ENCODE measurements at places on chromosomes 6 and 20.

GRCh38 chr6:154938221-154938580 lies 56.9 kb upstream of the TIAM2 start:
- no peak for DNase-seq

DNA sequence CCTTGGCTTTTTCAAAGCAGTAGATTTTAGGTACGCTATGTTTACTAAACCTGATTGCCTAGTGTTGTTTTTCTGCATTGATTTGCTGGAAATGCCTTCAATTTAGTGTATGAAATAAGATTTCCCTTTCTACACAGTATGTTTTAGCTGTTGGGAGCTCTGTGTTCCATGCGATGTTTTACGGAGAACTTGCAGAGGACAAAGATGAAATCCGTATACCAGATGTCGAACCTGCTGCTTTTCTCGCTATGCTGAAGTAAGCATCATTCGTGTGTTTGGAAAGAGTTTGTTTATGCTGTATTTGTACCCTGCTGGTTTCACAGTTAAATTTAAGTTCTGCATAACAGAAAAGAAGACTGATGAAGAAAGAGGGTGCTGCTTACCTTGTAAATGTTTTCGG lies 1.9 kb downstream of the BTBD3 start:
- DNase-seq = no peak

GRCh38 chr6:106973018-106973835 lies 1.3 kb downstream of the CD24 start:
- DNase-seq = peak; percentile 79

- no peak for DNase-seq
Observed at GRCh38 chr20:58551631-58552030, 36.4 kb upstream of the APCDD1L start.

- no peak for DNase-seq
Observed at GRCh38 chr20:49631061-49631716, 63.3 kb upstream of the PTGIS start.

DNA sequence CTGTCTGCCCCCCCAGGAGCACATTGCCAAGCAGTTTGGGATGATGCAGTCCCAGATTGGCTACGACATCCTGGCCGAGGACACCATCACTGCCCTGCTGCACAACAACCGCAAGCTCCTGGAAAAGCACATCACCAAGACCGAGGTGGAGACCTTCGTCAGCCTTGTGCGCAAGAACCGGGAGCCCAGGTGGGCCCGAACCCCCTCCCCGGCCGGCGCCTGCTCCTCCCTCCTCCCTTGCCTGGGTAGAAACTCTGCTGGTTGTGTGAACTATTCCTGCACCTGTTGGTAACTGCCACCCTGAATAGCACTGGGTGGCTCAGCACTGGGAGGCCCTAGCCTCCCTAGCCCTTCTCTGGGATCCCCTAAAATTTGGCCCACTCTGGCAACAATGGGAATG lies 43.7 kb downstream of the UQCC2 start:
- DNase-seq = no peak

DNA sequence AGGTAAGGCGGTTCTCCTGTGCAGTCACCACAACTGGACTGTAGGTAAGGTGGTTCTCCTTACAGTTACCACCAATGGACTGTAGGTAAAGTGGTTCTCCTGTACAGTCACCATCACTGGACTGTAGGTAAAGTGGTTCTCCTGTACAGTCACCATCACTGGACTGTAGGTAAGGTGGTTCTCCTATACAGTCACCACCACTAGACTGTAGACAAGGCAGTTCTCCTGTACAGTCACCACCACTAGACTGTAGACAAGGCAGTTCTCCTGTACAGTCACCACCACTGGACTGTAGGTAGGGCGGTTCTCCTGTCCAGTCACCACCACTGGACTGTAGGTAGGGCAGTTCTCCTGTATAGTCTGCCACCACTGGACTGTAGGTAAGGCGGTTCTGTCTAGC lies 212.3 kb downstream of the TFAP2A start:
- DNase-seq = no peak

- no peak for DNase-seq
Observed at GRCh38 chr6:82333781-82334180, 29.8 kb upstream of the TPBG start.

GRCh38 chr20:32707691-32708581 lies 34.2 kb upstream of the C20orf203 start:
- DNase-seq = no peak

DNA sequence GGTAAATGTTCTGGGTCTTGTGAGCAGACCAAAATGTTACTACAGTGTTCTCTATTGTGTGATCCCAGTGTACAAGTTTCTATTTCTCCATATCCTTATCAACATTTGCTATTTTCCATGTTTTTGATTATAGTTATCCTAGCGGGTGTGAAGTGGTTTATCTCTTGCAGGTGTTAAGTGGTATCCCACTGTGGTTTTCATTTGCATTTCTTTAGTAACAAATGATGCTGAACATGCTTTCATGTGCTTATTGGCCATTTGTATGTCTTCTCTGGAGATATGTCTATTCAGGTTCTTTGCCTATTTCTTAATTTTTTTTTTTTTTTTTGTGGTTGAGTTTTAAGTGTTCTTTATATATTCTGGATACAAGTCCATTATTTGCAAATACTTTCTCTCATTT lies 35.5 kb downstream of the NSFL1C start:
- no peak for DNase-seq

DNA sequence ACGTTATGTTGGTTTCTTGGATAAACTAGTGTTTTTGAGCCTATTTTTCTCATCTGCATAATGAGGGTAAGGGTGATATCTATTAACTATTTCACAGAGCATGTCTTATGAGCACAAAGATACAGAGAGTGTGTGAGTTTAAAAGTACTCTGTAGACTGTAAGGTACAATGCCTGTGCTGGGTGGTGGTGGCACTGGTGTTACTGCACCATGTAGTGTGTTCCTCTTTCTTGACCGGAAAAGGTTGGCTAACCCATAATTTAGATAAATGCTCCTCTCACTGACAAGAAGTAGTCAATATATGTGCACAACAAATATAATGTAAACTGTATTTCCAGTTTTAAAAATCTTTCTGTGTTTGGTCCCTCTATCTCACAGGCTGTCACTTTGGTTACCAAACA lies 116.2 kb upstream of the MMS22L start:
- DNase-seq = no peak

DNA sequence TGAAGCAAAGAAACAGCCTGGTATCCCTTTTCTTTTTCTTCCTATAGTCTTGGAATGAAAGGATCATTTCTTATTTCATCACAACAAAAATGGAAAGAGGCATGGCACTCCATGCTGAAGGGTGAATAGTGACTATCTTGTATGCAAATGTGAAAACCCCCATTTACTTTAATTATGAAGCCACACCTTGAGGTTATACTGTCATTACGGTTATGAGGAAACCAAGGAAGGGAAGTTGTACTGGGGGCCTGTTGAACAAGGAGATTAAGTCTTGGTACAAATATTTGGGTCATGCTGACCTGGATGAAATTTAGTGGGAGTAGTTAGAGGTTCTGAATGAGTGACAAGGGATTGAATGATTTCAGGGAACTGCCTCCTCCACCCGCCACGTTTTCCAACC lies 8.7 kb upstream of the STXBP5 start:
- DNase-seq = no peak

- DNase-seq = no peak
Observed at GRCh38 chr6:25641940-25642666, 9.9 kb upstream of the SCGN start.

DNA sequence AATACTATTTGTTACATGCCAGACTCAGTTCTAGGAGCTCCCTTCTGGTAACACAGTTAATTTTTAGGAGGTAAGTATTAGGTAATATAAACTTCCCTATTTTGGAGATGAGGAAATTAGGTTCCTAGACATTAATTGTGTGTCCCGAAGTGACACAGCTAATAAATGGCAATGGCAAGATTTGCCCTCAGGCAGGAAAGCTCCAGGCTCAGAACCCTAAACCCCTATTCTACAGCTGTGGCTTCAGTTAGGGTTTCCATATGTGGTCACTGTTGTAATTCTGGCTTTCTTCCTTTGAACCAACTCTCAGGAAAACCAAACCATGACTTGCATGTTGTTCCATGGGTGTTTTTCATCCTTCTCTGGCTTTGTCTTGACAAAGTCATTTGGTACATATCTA lies 188.2 kb downstream of the PLCB1 start:
- no peak for DNase-seq

DNA sequence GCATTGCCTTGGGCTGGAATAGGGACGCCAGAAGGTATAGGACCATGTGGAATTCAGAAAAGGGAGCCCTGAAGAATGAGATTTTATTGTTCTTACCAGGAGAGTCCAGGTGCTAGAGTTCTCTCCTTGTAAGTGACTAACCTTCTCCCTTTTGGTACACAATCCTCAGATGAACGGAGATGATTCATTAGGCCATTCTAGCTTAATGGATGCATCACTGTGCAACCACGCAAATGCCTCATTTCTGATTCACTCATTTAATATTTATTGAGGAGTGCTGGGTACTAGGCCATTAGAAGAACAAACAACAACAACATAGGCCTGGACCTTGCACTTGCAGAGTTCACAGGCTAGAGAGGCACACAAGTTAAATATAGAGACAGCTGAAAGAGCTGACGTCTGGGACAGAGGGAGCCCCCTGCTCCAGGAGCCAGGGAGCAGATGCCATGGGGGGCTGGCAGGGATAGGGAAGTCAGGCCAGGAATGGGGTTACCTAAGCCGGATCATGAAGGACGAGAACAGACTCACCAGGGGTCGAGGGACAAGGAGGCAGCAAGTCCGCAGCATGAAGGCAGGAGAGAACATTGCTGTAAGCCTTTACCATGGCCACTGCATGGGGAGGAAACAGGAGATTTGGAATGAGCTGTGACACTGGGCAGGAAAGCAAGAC lies 179.5 kb upstream of the AKAP12 start:
- DNase-seq = no peak

DNA sequence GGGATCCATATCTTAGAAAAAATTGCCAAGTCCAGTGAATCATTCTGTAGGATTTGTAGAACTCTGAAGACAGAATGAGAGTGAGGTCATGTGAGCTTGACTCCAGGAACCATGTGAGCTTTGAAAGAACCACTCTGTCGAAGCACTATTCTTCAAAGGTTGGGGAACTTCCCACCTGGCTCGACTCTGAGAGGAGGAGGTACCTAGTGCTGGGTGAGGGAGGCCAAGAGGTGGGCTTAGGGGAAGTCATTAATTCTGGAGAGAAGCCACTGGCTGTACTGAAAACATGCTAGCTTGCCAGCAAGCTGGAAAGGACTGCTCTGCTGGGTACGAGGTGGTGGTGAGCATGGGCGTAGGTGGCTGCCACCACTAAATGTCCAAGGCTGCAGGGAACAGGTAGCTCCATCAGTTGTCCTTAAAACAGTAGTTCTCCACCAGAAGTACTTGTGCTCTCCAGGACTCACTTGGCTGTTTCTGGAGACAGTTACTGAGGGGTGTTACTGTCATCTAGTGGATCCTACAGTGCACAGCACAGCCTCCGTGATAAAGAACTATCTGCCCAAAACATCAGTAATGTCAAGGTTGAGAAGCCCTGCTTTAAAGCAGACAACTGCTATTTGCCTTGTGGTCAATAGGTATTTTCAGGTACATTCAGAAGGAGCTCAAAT lies 34.7 kb upstream of the SYNJ2 start:
- peak; percentile 72 for DNase-seq

GRCh38 chr6:114323784-114324183 lies 19.0 kb downstream of the HS3ST5 start:
- peak; percentile 18 for DNase-seq

DNA sequence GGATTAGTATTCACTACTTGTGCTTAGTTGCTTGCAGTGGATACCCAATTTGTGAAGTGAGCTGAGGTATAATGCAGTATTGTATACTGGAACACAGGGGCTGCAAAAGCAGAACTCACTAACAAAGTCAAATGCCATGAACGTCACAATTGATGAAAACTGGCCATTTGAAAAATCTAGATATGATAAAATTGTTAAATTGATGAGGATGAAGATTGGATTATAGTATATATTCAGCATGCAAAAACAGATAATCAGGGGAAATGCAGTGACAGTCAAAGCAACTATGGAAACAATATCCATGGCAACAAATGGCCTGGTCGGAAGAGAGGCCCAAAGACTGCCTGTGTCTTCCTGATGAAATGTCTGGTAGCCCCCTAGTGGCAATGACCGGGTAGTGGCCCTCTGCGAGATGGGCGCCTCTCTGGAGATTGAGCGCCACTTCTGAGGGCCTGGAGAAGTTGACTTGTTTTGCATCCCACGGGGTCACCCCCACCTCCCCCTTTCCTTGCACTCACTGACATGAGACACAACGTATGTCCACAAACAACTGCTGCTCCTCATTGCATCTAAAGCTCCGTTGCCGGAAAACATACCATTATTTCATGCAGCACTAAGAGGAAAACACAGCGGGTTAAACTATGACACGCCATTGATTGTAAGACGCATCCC lies 43.6 kb downstream of the C6orf15 start:
- DNase-seq = peak; percentile 86

- no peak for DNase-seq
Observed at GRCh38 chr6:27825025-27825793, 87.0 kb downstream of the OR2B2 start.

DNA sequence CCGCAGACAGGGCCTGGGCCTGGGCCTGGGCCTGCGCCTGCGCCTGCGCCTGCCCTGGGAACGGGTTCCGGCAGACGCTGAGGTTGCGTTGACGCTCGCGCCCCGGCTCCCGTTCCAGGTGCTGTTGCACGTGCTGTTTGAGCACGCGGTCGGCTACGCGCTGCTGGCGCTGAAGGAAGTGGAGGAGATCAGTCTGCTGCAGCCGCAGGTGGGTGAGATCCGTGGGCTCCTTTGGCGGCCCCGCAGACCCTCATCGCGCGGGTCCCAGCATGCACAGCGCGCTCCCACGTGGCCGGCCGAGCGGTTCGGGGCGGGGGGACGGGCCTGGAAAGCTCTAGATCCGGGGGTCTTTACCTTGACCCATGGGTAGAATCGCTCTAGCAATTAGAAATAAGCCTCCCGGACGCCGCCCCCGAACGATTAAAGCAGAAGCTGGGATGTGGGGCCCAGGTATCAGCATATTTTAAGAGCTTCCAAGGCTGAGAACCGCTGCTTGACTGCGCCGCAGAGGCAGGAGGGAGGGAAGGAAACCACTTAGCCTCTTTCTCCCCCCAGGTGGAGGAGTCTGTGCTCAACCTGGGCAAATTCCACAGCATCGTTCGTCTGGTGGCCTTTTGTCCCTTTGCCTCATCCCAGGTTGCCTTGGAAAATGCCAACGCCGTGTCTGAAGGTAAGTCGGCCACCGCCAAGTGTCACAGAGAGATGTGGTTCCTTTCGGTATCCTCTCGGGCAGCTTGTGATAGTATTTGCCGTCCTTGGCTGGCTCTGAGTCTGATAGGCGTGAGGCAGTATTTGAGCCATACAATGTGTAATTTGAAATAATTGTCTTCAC lies 508 bp downstream of the NOP56 start:
- peak; percentile 72 for DNase-seq

GRCh38 chr6:44063561-44064059 lies 63.6 kb downstream of the MRPL14 start:
- DNase-seq = no peak

DNA sequence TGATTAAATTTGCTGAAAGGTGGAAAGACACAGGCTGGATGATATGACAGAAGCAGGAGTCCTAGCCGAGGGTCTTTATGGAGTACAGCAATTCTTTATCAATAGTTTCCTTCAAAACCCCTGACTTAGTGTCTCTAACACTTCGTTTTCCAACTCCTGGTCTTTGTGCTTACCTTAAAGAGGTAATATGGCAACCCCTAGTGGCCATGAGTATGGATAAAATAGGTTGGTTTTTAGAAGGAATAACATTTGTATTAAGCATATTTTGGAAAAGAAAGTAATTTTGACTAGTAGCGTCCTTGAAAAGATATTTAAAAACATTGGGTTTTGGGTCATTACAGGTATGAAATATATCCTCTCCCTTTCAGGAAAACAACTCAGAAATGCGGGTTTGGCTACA lies 51.9 kb downstream of the VGLL2 start:
- peak; percentile 16 for DNase-seq

GRCh38 chr6:1066449-1067090 lies 245.3 kb upstream of the FOXQ1 start:
- DNase-seq = no peak
